ENCODE measurements at places on chromosomes 3 and 15.

DNA sequence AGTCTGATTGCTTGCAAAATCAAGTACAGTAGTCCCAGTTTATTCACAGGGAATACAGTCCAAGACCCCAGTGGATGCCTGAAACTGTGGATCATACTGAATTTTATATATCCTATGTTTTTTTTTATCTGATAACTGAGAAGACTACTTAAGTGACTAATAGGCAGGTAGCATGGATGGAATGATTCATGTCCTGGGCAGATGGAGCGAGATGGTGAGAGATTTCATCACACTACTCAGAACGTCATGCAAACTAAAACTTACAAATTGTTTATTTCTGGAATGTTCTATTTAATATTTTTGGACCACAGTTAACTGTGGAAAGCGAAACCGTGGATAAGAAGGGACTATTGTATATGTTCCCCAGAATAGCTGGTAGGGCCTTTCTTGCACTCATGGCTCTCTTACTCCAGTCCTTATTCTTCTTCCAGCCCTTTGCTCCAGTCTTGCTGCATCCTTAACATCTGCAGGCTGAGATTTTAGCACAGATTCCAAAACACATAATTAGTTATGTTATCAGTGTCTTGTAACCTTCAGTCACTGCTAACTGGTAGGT lies 290.0 kb downstream of the ADAMTSL3 start:
- no peak for DNase-seq

GRCh38 chr3:62249484-62249776 lies 123.9 kb downstream of the FEZF2 start:
- no peak for DNase-seq

- no peak for DNase-seq
Observed at GRCh38 chr3:122826278-122826677, 31.4 kb downstream of the SLC49A4 start.

GRCh38 chr3:121574449-121574848 lies 6.7 kb downstream of the ARGFX start:
- no peak for DNase-seq

GRCh38 chr15:22930782-22931484 lies 49.2 kb downstream of the CYFIP1 start:
- no peak for DNase-seq

- DNase-seq = no peak
Observed at GRCh38 chr15:49023354-49023753, 22.9 kb downstream of the SECISBP2L start.

- no peak for DNase-seq
Observed at GRCh38 chr3:172309741-172310427, 138.4 kb downstream of the GHSR start.

DNA sequence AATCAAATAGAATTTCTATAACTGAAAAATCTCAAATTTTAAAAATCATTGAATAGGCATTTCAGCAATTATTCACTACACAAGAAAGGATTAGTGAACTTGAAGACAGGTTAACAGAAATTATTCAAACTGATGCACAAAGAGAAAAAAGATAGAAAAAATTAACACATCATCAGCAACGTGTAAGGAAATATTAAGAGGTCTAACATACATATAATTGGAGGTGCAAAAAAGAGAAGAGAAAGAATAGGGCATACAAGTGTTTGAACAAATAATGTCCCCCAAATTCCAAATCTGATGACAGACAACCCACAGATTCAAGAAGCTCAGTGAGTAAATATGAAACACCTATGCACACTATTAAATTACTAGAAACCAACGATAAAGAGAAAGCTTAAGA lies 57.1 kb downstream of the FBXL2 start:
- DNase-seq = no peak

DNA sequence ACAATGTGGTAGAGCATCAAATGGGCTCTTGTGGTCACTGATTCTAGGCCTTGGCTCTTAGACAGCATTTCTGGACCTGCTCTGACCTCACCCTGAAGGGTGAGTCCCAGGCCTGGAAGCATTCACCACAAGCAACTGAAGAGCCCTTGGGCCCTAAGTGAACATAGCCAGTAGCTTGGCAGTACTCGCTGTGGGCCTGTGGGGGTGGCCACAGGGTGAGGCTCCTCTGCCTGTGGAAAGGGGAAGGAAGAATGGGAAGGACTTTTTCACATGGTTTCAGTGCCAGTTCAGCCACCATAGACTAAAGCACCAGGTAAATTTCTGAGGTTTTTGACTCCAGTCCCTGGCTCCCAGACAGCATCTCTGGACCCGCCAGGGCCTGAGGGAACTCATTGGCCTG lies 5.1 kb upstream of the ZSCAN2 start:
- no peak for DNase-seq
